ENCODE measurements at places on chromosomes 7 and 10.

- no peak for DNase-seq
Measured at GRCh38 chr10:7707858-7708622, 4.9 kb downstream of the ITIH2 start.

DNA sequence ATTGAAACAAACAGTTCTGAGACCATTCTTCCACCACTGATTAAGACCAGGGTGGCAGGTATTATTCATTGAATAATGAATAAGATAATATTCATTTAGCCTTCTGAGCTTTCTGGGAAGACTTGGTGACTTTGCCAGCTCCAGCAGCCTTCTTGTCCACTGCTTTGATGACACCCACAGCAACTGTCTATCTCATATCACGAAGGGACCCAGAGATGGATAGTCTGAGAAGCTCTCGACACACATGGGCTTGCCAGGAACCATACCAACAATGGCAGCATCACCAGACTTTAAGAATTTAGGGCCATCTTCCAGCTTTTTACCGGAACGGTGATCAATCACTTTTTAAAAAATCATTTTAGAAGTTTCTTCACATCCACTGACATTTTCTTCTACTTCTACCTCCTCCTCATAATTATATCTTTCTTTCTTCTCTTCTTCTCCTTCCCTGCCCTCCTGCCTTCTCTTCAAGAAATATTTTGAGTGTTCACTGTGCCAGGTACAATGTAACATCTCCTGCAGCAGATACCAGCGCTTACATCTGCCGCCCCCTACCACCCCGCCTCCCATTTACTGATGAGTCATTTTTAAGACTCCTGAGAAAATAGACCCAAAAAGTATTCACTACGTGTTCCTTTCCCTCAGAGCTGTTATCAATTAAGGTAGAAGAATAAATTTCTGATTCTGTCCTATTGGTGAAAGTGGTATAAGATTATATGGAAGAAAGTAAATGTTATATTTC lies 101.7 kb downstream of the VTI1A start:
- DNase-seq = no peak

GRCh38 chr7:123122916-123123315 lies 76.9 kb downstream of the SLC13A1 start:
- DNase-seq = no peak

GRCh38 chr10:132713421-132714095 lies 72.4 kb downstream of the NKX6-2 start:
- DNase-seq = no peak

DNA sequence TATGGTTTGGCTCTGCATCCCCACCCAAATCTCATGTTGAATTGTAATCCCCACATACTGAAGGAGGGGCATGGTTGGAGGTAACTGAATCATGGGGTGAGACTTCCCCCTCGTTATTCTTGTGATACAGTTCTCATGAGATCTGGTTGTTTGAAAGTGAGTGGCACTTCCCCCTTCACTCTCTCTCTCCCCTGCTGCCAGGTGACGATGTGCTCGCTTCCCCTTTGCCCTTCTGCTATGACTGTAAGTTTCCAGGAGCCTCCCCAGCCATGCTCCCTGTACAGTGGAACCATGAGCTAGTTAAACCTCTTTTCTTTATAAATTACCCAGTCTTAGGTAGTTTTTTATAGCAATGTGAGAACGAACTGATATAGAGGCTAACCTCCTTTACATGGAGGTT lies 16.6 kb downstream of the PLPP4 start:
- DNase-seq = no peak

DNA sequence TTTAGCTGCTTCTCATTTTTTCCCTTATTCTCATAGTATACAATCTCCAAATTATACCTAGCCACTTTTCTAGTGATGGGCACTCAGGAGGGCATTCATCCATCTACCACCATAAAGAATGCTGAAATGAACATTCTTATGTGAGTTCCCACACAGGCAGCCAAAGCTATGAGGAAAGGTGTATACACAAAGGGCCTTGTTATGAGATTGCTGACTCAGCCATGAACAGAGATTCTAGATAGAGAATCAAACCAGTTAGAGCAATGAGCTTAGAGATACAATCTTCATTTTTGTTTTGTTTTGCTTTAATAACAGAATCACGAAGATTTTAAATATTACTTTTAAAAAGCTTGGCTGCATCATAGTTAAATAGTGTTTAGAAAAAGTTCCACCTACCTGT lies 54.8 kb upstream of the TNKS2 start:
- no peak for DNase-seq

- no peak for DNase-seq
Measured at GRCh38 chr10:80454513-80455460, 677 bp downstream of the TSPAN14 start.

DNA sequence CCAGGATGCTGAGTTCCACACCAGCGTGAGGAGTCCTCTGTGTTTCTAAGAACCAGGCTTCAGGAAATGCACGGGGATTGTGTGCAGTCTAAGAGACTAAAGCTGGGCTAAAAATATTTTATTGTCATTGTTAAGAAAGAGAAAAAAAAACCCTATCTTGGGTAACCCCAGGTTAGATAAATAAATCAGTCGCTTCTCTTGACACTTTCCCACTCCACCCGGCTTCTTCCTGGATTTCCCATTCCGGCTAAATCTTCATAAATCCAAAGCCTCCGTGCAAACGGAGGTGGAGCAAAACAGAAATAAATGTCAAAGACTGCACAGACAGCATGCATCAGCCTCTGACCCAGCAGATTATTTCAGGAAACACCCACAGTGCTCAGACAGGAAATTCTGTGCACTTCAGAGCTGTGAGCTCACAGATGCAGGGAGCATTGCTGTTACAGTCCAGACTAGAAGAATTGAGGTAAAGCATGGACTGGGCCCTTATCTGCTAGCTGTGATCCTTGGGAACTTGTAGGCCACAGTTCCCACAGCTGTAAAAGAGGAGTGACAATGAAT lies 44.8 kb upstream of the GRID1 start:
- no peak for DNase-seq

- DNase-seq = no peak
Measured at GRCh38 chr10:24894309-24894708, 58.1 kb downstream of the PRTFDC1 start.

- no peak for DNase-seq
Measured at GRCh38 chr7:20320322-20320721, 10.4 kb upstream of the ITGB8 start.

GRCh38 chr7:34341326-34341725 lies 316.7 kb upstream of the NPSR1 start:
- no peak for DNase-seq

All from stimulated activated CD8-positive, alpha-beta memory T cell treated with anti-CD3 and anti-CD28 coated beads, Interleukin-15, amount 100 ng/mL, for 24 hours (primary cell).